ENCODE measurements at places on chromosomes 6 and 20.

- no peak for DNase-seq
These were observed 568 bp downstream of the CCDC170 start for GRCh38 chr6:151494235-151494935.

GRCh38 chr6:112004201-112005012 lies 49.5 kb upstream of the CCN6 start:
- DNase-seq = no peak

- DNase-seq = no peak
These were observed 133.0 kb downstream of the CLIC5 start for GRCh38 chr6:45882671-45883070.

DNA sequence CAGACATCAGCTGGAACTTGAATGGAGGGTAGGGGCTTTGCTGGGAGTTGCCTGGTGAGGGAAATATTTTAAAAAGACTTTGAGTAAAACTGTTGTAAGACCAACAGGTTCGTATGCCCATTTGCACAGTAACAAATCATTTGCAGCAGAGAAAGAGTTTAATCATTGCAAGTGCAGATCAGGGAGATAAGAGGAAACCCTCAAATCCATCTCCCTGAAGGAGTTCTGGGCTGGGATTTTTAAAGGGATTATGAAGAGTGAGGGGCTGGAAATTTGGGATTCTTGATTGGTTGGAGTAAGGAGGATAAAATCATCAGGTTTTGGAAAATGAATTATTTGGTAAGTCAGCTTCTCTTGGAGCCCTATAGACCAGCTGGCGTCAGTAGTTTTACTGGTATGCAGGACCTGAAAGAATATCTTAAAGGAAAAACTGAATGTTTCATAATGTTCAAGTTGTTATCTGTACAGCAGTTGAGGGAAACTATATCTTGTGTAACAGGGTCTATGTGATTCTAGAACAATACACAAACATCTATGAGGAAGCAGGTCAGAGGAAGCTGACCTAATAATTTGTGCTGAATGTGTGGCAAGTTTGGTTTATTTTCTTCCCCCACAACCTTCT lies 295.5 kb downstream of the PLCB1 start:
- DNase-seq = no peak

DNA sequence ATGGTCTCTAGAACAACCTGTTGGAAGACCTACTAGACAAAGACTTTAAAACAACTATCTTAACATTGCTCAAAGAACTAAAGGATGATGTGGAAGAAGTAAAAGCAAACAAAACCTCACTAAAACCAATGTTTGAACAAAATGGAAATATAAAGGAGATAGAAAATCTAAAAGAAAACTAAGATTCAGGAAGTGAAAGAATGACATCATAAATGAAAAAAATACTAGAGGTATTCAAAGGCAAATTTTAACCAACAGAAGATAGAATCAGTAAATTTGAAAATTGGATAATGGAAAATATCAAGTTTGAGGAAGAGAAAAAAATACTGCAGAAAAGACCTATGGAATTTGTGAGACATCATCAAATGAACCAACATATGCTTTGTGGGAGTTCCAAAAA lies 914.1 kb upstream of the GJE1 start:
- DNase-seq = no peak

GRCh38 chr6:13908955-13909381 lies 15.8 kb upstream of the RNF182 start:
- DNase-seq = no peak

DNA sequence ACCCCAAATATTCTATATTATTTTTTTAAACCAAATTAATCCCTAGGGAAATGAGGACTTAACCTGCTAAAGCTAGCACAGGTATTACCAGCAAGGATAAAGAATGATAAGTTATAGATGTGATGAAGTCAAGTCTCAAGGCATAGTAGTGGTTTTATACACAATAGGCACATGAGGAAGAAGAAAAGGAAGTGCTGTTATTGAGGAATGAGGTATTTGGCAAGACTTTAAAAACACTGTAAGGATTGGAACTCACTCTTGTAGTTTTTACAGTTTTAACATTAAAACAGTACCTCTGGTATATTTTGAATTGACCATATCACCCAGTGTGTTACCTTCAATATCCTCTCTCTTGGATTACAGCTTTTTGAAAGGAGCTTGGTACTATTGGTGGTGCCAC lies 54.6 kb downstream of the PHF3 start:
- no peak for DNase-seq
